ENCODE measurements at places on chromosomes 1 and 21.
A peak's percentile ranks its signal among the peaks of the same experiment; 100 is the strongest.

GRCh38 chr1:109250454-109251276 is 1.3 kb downstream of the CELSR2 start:
- no peak for DNase-seq

- no peak for DNase-seq
These were observed 129.8 kb downstream of the TBX19 start for GRCh38 chr1:168410464-168410863.

GRCh38 chr1:168581817-168582572 is 5.6 kb downstream of the XCL1 start:
- no peak for DNase-seq

DNA sequence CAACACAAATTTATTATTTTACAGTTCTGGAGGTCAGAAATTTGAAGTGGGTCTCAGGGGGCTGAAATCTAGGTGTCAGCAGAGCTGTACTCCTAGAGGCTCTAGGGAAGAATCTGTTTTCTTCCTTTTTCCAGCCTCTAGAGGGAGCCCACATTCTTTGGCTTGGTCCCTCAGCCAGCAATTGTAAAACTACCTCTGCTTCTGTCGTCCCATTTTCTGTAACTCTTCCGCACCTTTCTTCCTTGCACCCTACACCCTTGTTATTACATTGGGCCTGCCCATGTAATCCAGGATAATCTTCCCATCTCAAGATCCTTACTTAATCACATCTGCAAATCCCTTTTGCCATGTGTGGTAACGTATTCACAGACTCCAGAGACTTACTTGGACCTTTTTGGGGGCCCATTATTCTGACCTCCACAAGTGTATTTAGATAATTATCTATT is 24.8 kb upstream of the THEM4 start:
- DNase-seq, result peak; percentile 50

DNA sequence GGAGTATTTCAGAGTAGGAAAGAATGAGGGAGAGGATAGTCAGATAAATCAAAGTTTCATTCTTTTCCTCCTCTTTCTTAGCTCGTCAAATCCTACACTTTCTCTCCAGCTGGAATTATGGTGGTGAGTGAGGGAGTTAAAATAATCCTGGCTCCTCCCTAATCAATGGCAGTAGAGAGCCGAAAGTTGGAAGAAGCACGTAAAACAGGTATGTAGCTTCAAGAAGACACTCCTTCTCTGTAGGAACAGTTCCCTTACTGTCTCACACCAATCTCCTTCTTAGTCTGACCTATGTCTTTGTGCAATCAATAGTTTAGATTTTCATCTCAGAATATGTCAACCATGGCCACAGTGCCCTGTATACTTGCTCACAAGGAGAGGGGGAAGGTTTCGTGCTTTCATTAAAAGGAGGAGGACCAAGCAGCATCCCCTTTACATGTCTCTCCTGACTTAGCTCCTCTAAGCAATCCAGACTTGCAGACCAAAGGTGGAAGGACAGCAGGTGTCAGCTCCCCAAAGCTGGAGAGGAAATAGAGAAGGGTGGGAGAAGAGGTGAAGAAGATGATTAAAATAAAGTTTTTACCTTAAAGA is 878 bp downstream of the MINDY1 start:
- DNase-seq, result no peak

Data from CD8-positive, alpha-beta T cell (primary cell).